Type B pancreatic cell (in vitro differentiated cells): ENCODE measurements at places on chromosomes 16 and 17. TPM values are rescaled to one million over a fixed set of nuclear protein-coding genes. Genes with fewer than 3 reads are reported as not detected.

- H3K36me3 ChIP-seq: no peaks in the 10 kb centered on the region
- peaks cover 6% of the 10 kb centered on the region for H3K4me1 ChIP-seq
- peak overlapping the region; percentile 66 for H3K27ac ChIP-seq
- H3K4me3 ChIP-seq: no peak overlapping the region
Observed at GRCh38 chr17:55742272-55743102, 8.4 kb upstream of the PCTP start.

PRAC1 gene
- total RNA-seq: 0.88 TPM in 1 of 2 replicates, not detected in the other

DNA sequence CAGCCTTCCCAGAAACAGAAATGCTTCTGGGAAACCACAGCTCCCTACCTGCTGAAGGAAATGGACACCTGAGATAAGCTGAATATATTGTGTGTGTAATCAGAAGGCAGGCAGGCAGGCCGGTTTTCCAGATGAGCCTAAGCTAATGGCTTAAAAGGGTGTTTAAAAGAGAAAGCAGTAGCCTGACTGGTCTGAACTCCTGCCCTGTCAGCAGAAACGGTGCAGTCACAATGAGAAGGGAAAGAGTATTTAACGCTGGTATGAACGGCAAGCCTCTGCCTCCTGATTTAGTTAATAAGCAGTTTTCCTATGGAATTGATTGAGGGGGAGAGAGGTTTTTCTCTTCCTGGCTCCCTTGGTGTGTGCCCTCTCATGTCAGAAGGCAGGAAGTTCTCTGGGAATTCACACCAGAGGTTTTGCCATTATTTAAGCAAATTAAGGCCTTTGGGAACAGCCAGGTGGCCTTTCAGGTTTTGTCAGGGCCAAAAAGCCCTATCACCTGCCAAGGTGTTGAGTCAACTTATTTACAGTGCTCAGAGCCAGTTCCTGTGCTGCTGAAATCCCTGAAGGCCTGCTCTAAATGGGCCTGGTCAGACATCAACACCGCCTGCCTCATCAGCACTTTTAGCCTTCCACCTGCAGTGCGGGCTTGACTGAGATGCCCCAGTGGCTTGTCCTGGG, 41.6 kb downstream of the CDH1 start:
- H3K36me3 ChIP-seq: peaks cover 3% of the 10 kb centered on the region
- peaks cover 19% of the 10 kb centered on the region for H3K4me1 ChIP-seq
- H3K27me3 ChIP-seq: no peaks in the 10 kb centered on the region
- peak overlapping the region; percentile 56 for H3K4me3 ChIP-seq

DNA sequence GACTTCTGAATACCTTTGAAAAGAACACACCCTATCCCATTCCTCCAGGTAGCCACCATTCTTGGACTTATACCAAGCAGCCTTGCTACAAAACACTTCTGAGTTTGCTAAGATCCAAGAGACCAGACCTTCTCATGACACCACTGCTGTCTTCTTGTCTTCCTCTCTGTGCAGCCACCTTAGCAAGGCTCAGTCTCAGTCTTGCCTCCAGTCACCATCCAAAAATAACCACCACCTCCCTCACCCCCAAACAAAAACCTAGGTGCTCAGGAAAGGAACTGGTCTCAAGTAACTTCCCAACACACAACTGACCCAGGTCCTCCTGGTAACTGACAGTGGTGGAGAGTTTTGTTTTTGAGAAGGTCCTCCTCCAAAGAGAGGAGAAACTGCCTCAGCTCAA, 90.9 kb upstream of the CORO6 start:
- no peak overlapping the region for H3K27ac ChIP-seq
- DNase-seq: no peak
- peaks cover 24% of the 10 kb centered on the region for H3K4me1 ChIP-seq
- H3K4me3 ChIP-seq: no peak overlapping the region
- no peaks in the 10 kb centered on the region for H3K27me3 ChIP-seq
- H3K36me3 ChIP-seq: peaks cover 6% of the 10 kb centered on the region

GRCh38 chr17:15782866-15783265, 50.8 kb downstream of the TBC1D26 start:
- H3K36me3 ChIP-seq: no peaks in the 10 kb centered on the region
- H3K27me3 ChIP-seq: no peaks in the 10 kb centered on the region
- no peak for DNase-seq
- H3K4me3 ChIP-seq: no peak overlapping the region
- H3K27ac ChIP-seq: no peak overlapping the region

- H3K27ac ChIP-seq: peak overlapping the region; percentile 49
- no peaks in the 10 kb centered on the region for H3K36me3 ChIP-seq
- peak overlapping the region; percentile 4 for H3K4me3 ChIP-seq
- H3K27me3 ChIP-seq: no peaks in the 10 kb centered on the region
- H3K4me1 ChIP-seq: peaks cover 14% of the 10 kb centered on the region
- no peak for DNase-seq
Observed at GRCh38 chr17:19487024-19487600, 46.5 kb upstream of the SLC47A1 start.

- H3K27me3 ChIP-seq: peaks cover under 1% of the 10 kb centered on the region
- no peak overlapping the region for H3K27ac ChIP-seq
- H3K4me3 ChIP-seq: no peak overlapping the region
- H3K4me1 ChIP-seq: peaks cover 13% of the 10 kb centered on the region
Observed at GRCh38 chr17:21287703-21288449, 3.4 kb downstream of the MAP2K3 start.

KRT15 gene
- total RNA-seq: 208 and 840 TPM in 2 replicates

DNA sequence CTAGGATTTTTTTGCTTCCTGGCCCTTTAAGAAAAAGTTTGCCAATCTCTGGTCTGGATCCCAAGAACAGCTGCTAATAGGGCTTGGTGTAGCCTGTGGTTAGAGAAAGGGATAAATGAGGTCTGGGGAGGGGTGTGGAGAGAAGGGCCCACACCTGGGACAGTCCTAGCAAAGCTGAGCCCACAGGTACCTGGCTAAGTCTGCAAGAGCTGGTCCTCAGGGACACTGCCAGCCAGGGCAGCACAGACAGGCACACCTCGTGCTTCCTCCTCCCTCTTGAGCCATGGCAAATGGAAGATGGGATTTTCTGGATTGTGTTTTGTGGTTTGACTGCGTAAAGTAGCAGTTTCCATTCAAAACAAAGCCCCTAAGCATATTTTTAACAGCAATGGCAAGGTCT, 217.5 kb downstream of the SOX9 start:
- H3K4me3 ChIP-seq: no peak overlapping the region
- no peaks in the 10 kb centered on the region for H3K36me3 ChIP-seq
- H3K4me1 ChIP-seq: peaks cover 62% of the 10 kb centered on the region
- no peaks in the 10 kb centered on the region for H3K27me3 ChIP-seq

DNA sequence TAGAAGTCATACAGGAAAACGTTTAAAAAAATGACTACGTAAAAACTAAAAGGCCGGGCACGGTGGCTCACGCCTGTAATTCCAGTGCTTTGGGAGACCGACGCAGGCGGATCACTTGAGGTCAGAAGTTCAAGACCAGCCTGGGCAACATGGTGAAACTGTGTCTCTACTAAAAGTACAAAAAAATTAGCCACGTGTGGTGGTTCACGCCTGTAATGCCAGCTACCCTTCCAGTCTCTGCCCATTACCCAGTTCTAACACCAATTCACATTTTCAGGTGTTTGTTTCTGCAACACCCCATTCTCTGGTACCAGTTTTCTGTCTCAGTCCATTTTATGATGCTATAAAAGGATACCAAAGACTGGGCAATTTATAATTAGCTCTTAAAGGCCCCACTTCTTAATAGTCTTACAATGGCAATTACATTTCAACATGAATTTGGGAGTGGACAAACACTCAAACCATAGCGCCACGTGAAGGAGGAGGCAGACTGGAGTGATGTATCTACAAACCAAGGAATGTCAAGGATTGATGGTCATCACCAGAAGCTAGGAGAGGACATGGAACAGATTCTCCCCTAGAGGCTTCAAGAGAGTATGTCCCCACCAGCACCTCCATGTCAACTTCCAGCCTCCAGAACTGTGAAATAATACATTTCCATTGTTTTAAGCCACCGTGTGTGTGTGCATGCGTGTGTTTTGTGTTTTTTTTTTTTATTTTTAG, 791 bp upstream of the C17orf75 start:
- peak overlapping the region; percentile 87 for H3K27ac ChIP-seq
- DNase-seq: no peak
- H3K27me3 ChIP-seq: no peaks in the 10 kb centered on the region
- peaks cover 12% of the 10 kb centered on the region for H3K4me1 ChIP-seq

DNA sequence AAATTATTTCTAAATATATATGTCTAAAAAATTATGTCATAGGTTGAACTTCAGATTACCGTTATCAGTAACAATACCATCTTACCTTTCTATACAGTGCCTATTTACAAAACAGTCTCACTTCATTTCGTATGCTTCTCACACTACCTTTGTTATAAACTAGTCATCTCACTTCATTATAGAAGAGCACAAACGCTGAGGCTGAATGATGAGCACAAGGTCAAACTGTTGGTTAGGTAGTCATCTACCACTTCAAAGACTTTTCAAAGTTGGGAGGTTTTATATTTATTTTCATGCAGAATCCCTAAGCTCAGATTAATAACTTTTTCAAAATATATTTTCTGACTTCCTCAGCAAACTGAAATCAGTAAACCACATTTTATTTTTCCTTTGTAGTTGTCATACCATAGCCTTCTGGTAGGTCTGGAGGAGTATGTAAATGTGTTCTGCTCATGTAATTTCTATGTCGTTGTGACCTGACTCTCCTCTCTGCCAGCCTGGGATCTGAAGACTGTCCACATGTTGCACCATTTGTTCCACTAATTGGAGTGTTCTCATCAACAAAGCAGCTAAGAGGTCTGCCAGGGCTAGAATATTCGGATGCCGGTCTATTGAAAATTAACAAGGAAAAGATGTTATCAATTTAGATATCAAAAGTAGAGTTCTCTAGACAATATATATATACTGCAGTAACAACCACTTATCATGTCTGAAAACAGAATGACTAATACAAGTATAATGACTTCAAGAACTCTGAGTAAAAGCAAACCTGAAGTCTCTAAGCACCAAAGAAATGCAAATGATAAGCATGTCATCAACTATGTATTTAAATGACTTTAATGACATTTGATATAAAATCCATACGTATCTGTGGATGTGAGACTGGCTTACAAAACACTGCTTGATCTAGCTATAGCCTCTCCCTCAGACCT, 73.9 kb downstream of the CEP95 start:
- no peaks in the 10 kb centered on the region for H3K4me1 ChIP-seq
- H3K27ac ChIP-seq: no peak overlapping the region
- no peak for DNase-seq
- no peaks in the 10 kb centered on the region for H3K27me3 ChIP-seq
- H3K36me3 ChIP-seq: peaks cover 23% of the 10 kb centered on the region
- no peak overlapping the region for H3K4me3 ChIP-seq

GRCh38 chr16:89720551-89720812, 216 bp downstream of the VPS9D1 start:
- H3K4me1 ChIP-seq: peaks cover 18% of the 10 kb centered on the region
- H3K27ac ChIP-seq: peak overlapping the region; percentile 94
- no peaks in the 10 kb centered on the region for H3K27me3 ChIP-seq
- H3K4me3 ChIP-seq: peak overlapping the region; percentile 91
- DNase-seq: no peak

- peak overlapping the region; percentile 13 for H3K27ac ChIP-seq
- H3K27me3 ChIP-seq: no peaks in the 10 kb centered on the region
- H3K36me3 ChIP-seq: peaks cover 26% of the 10 kb centered on the region
- peaks cover 26% of the 10 kb centered on the region for H3K4me1 ChIP-seq
Observed at GRCh38 chr17:1362964-1363363, 37.1 kb downstream of the YWHAE start.

- DNase-seq: no peak
- H3K4me3 ChIP-seq: no peak overlapping the region
- H3K4me1 ChIP-seq: peaks cover 20% of the 10 kb centered on the region
- H3K27me3 ChIP-seq: no peaks in the 10 kb centered on the region
Observed at GRCh38 chr17:79977708-79978547, 57.7 kb downstream of the TBC1D16 start.

- no peak overlapping the region for H3K27ac ChIP-seq
- H3K36me3 ChIP-seq: no peaks in the 10 kb centered on the region
- no peak overlapping the region for H3K4me3 ChIP-seq
- no peak for DNase-seq
- peaks cover 19% of the 10 kb centered on the region for H3K4me1 ChIP-seq
Observed at GRCh38 chr17:71033336-71033735, 864.0 kb downstream of the KCNJ2 start.

KIAA0513 gene
- 12.9 and 30.4 TPM in 2 replicates for total RNA-seq

GRCh38 chr17:79038545-79039135, 14.7 kb downstream of the C1QTNF1 start:
- H3K4me3 ChIP-seq: no peak overlapping the region
- H3K36me3 ChIP-seq: no peaks in the 10 kb centered on the region
- H3K27ac ChIP-seq: no peak overlapping the region
- H3K27me3 ChIP-seq: peaks cover 7% of the 10 kb centered on the region
- H3K4me1 ChIP-seq: peaks cover 4% of the 10 kb centered on the region

DNA sequence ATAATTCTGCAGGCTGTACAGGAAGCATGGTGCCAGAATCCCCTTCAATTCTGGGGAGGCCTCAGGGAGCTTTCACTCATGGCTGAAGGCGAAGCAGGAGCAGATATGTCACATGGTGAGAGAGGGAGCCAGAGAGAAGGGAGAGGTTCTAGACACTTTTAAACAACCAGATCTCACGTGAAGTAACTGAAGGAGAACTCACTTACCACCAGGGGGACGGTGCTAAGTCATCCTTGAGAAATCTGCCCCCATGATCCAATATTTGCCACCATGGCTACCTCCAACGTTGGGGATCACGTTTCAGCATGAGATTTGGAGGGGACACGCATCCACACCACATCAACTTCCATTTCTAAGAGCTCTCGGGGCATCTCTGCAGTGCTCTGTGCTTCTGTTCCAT, 37.4 kb upstream of the GNA13 start:
- H3K36me3 ChIP-seq: no peaks in the 10 kb centered on the region
- no peak overlapping the region for H3K27ac ChIP-seq
- DNase-seq: no peak
- H3K27me3 ChIP-seq: peaks cover 19% of the 10 kb centered on the region
- no peak overlapping the region for H3K4me3 ChIP-seq

GRCh38 chr17:38900978-38901656, 24.3 kb upstream of the LASP1NB start:
- H3K4me1 ChIP-seq: peaks cover 17% of the 10 kb centered on the region
- H3K4me3 ChIP-seq: no peak overlapping the region
- H3K27me3 ChIP-seq: no peaks in the 10 kb centered on the region
- peaks cover 20% of the 10 kb centered on the region for H3K36me3 ChIP-seq

DNA sequence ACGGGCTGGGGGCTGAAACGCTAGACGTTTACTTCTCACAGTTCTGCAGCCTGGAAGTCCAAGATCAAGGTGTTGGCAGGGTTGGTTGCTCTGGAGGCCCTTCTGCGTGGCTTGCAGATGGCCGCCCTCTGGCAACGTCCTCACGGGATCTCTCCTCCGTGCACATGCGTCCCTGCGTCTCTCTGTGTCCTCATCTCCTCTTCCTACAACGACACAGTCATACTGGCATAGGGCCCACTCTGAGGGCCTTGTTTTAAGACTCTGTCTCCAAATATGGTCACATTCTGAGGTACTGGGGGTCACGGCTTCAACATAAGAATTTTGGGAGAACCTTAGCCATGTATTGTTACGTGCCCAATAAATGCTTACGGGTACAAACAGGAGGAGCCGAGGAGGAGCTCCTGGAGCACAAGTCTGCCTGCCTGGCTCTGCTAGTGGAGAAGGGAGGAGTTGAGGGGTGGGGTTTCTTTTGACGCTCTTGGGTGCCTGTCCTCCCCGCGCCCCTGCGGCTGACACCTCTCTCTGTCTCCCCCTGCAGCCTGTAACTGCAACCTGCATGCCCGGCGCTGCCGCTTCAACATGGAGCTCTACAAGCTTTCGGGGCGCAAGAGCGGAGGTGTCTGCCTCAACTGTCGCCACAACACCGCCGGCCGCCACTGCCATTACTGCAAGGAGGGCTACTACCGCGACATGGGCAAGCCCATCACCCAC, 141.1 kb downstream of the NTN1 start:
- peaks cover 5% of the 10 kb centered on the region for H3K4me1 ChIP-seq
- peaks cover 4% of the 10 kb centered on the region for H3K27me3 ChIP-seq
- H3K27ac ChIP-seq: no peak overlapping the region
- no peak overlapping the region for H3K4me3 ChIP-seq
- peaks cover 3% of the 10 kb centered on the region for H3K36me3 ChIP-seq
- no peak for DNase-seq
